ENCODE measurements at places on chromosomes 16 and 17.

DNA sequence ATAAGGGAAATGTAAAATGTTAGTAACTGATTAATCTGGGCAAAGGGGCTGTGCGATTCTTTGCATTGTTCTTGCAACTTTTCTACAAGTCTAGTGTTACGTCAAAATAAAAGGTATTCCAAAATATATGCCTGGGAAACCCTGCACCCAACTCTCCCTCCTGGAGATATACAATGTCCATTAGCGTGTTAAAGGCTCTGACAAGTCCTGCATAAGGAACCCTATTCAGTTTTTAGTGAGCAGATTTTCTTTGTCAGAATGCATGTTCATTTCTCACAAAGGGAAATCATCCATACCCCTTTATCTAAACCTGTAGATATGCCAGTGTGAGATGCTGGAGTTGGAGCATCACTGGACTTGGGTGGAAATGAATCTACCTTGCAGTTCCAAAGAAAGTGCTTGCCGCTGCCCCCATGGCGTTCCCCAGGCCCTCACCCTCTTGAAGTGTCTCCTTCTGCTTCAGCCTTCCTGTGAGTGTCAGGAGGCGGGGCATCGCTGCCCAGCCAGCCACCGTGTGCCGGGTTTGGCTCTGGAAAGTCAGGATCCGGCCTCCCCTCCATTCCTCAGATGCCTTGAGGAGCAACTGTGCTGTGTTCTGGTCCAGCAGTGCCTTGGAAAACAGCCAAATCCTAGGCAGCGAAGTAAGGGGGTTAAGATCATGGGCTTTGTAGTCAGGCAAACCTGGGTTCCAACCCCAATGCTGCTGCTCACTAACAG, 85.5 kb downstream of the RMI2 start:
- peak; percentile 56 for DNase-seq

GRCh38 chr16:83397601-83398291, 410.0 kb upstream of the HSBP1 start:
- DNase-seq, result no peak

DNA sequence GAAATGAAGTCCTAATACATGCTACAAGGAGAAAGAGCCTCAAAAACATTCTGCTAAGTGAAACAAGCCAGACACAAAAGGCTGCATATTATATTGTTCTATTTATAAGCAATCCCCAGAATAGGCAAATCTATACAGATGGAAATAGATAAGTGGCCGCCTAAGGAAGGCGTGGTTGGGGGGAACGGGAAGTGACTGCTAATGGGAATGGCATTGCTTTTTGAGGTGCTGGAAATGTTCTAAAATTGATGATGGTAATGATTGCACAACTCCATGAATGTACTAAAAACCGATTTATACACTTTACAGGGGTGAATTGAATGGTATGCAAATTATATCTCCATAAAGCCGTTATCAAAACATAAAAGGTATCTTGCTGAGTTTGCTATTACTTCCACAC, 67.7 kb downstream of the GAS7 start:
- DNase-seq, result no peak

DNA sequence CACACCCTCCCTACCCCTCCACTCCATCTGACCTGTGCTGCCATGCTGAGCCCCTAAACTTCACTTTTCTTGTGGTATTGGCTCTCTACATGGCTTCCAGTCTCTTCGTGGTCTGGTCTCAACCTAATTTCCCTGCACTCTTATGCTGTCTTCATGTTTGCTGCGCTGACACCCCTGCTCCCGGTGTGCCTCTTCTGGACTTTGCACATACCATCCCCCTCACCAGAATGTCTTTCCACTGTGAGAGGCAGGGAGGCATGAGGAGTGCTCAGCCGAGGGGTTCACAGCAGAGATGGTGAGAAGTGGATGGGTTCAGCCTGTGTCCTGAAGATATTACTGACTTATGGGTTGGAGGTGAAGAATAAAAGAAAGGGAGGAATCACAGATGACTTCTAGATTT, 2.5 kb downstream of the TNFSF12 start:
- DNase-seq, result no peak

GRCh38 chr17:39099663-39100286, 51.7 kb downstream of the PLXDC1 start:
- DNase-seq, result no peak

GRCh38 chr16:11636172-11636721, 32.0 kb upstream of the SNN start:
- no peak for DNase-seq
